ENCODE measurements at places on chromosomes 5 and 9.

GRCh38 chr5:159504857-159505304, 174.6 kb upstream of the IL12B start:
- DNase-seq: no peak

DNA sequence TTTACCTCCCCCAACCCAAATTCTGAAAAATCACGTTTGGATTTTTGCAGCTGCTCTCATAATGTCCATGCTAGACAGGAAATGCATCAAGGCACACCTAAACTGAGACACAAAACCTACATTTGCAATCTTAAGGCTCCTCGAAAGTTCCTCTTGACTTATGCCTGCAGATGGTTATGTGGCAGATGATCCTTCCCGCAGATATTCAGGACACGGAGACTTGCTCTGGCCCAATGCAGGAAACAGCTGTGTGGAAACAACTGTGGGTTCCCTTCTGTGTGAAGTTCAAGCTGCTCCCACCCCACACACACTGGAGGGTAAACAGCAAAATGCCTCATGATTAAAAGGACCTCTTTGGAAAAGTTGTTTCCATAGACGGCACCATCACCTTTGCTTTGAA, 253.8 kb downstream of the EBF1 start:
- no peak for DNase-seq

DNA sequence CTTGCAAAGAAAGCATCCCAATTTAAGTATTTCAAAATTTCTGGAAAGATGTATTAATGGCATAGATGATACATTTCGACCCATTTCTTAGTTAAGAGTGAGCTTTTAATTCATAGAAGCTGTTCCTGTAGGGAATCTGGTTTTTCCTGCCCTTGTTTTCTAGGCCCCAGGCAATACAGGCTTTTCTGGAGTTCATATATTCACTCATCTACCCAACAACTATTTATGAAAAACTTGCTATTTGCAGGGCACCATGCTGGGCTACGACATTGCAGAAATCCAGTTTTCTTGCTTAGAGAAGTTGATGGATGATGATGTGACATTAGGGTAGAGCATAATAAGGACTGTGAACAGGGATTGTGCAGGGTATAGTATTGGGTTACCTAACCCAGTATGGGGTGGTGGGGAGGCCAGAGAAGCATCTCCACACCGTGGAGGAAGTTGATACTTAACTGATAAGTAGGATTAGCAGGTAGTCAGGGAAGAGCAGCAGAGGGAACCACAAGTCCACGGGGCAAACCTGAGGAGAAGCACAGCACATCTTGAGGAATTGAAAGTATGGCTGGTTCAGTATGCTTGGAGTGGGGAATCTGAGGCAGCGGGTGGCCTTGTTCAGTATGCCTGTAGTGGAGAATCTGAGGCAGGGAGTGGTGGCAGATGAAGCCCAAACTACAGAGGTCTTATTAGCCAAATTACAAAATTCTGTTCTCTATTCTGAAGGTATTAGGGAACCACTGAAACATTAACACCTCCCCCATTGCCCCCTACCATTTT, 247.5 kb downstream of the ARRDC3 start:
- DNase-seq: no peak

GRCh38 chr9:133374612-133375115, 1.2 kb downstream of the SURF4 start:
- no peak for DNase-seq

- DNase-seq: peak; percentile 11
Observed at GRCh38 chr9:92668746-92669526, 995 bp downstream of the IPPK start.

DNA sequence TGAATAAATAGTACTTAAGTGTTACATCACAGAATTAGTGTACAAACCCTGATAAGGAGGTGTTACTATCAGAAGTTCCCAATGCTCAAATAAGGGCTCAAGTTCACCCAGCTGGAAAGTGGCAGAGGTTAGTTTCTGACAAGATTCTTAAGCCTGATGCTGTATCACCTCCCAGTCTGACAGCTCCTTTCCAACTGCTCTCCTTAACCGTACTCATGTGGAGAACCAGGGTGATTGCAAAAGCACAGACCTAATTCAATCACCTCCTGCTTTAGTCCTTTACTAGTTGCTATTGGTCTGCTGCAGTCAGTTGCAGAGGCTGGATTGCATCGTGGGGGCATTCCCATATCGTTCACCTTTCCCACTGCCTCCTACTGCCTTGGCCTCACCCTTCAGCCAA, 100.4 kb upstream of the ZNF618 start:
- DNase-seq: no peak
